ENCODE measurements at places on chromosomes 12 and 14. TPM values are rescaled to one million over a fixed set of nuclear protein-coding genes. Genes with fewer than 3 reads are reported as not detected.

GYS2 gene
- 0.05 TPM for total RNA-seq

RPL10L gene
- not detected for total RNA-seq

HOXC12 gene
- total RNA-seq = not detected

IFNG gene
- not detected for total RNA-seq

GRCh38 chr12:26853303-26854030 is 20.5 kb upstream of the ITPR2 start:
- peak; percentile 76 for DNase-seq

DNA sequence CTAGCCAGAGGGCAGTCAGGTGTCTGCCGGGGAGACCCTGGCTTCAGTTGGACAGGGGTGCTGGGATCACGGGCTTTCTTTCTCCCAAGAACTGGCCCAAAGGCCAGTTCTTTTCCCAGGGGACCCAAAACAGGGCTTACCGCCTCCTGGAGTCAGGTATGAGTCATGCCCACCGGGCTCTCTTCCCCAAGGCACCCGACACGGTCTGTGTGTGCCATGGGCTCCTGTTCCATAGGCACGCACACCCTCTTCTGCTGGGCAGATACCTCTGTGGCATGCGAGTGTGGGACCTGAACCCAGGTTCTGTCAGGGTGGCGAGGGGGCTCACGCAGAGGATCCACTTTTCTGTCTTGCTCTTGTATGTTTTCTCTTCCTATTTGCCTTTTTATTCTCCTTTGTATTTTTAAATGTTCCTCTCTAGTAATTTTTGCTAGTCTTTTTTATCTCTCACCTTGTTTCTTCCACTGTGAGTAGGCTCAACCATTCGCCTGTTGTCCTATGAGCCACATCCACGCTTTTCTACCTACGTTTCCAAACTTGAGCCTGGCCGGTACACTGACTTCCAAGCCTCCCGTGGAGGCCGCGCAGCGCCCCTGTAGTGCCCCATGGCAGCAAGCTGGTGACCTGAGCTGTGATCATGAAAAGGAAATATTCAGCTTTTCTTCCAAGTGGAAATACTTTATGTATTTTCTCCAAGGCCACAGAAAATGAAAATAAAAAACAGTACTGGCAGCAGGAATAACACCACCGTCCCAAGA is 362.2 kb downstream of the CACNA1C start:
- no peak for DNase-seq

- DNase-seq = no peak
These were observed 2.7 kb upstream of the NKX2-8 start for GRCh38 chr14:36585100-36585499.
